ENCODE measurements at places on chromosomes 2 and 18.

- DNase-seq: no peak
These were observed 82.2 kb downstream of the DYSF start for GRCh38 chr2:71535526-71535925.

- no peak for DNase-seq
These were observed 248.6 kb downstream of the NDUFA10 start for GRCh38 chr2:239776436-239777005.

- DNase-seq: no peak
These were observed 3.9 kb upstream of the PPP1CB start for GRCh38 chr2:28747714-28748113.

DNA sequence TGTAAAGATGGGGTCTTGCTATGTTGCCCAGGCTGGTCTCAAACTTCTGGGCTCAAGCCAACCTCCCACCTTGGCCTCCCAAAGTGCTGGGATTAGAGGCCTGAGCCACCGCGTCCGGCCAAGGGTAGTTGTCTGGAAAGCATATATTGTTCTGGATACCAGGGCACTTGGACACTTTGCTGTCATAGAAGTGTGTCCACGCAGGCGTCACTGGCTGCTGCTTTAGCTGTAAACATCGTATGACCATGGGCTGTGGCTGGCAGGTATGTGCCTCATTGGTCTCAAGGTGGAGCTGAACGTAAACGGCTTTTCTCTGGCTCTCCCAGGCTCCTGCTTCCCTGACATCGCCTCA, 3.2 kb upstream of the GPR35 start:
- DNase-seq: no peak

DNA sequence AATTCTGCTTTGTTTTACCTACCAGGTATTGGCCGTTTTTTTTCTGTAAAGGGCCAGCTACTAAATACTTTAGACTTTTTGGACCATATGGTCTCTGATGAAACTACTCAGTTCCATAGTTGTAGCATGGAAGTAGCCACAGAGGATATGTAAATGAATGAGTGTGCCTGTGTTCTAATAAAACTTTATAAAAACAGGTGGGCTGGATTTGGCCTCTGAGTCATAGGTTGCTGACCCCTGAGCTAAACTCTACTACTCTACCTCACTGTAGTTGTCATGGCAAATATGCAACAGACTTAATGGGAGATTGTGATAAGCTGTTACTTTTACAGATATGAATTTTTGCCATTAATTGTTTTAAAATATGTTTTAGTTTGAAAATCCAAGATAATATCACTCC, 19.7 kb downstream of the CLIP4 start:
- DNase-seq: no peak

DNA sequence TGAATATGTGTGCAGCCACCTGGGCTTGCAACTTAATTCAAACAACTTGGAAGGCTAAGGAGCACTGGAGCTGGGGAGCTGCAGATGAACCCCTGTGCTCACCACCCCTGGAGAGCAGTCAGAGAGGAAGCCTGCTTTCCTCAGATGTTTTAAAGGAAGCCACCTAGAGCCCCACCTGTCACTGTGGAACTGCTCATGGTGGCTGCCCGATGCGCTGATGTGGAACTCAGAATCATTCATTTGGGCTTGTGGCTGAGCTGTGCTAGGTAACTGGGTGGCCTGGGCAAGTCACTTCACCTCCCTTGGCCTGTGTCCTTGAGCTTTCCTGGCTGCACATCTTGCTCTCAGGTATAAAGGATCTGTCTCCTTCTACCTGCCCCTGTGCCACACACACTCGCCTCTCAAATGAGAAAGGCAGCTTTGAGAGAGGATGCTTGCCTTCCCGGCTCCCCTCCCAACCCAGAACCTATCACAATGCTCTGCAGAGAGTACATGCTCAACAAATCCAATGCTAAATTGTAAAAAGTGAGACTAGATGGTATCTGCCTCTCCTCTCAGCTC, 41.3 kb downstream of the BCL11A start:
- no peak for DNase-seq

DNA sequence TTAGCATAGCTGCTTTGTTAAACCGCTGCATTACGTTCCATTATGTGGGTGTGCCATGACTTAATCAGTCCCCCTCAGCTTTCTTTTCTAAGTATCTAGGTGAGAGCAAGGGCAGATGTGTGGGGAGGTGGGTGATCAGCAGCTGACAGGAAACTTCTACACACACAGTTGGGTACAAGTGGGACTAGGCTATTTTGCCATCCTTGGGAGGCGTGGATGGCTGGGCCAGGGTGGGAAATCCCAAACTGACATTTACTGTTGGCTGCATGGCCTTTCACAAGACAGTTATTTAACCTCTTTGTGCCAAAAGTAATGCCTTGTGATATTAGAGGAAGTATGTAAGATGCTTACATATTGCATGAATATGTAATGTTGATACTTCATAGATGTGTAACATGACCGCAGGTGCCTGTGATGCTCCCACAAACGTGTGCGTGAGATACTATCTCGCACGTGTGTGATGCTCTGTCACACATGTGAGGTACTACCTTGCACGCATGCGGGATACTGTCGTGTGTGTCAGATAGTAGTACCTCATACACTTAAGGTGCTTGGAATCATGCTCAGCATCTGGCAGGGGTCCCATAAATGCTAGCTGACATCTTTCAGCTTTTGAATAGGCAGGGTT, 314.5 kb downstream of the PRKCE start:
- DNase-seq: no peak

- DNase-seq: no peak
These were observed 366.2 kb upstream of the LRRTM1 start for GRCh38 chr2:80670763-80671162.

GRCh38 chr2:66700677-66701066, 265.7 kb downstream of the MEIS1 start:
- no peak for DNase-seq

DNA sequence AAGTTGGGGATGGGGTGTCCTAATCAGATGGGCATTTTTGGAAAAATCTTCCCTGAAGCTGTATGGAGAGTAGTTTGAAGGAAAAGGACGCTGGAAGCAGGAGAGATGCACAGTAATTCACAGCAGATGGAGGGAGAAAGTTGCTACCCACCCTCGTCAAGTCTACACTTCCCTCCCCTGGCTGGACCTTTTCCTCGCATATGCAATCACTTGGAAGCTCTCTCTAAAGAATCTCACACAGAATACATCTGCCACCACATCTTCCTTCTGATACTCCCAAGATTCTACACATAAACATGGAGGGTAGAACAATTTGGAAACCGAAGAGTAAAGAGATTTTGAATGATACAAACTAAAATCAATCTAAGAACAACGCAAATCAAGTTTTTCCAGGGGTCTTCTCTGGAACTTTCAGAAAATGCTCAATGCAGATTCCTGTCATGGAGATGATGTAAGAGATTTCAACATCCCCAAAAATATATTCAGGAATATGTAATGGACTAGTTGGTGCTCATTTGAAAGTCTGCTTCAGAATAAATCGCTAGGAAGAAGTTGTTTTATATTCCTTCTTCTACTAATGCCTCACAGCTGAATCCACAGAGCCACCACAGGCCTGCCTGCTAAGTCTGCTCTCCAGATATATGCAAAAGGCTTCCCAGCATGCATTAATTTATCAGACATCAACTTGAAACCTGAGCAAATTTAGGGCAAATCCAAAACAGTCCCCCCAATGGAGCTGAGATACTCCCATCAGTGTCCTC, 291.5 kb downstream of the LRATD1 start:
- DNase-seq: no peak

GRCh38 chr18:61699397-61700110, 193.3 kb downstream of the RNF152 start:
- DNase-seq: no peak
